ENCODE measurements at places on chromosomes 16 and 17. TPM values are rescaled to one million over a fixed set of nuclear protein-coding genes. Genes with fewer than 3 reads are reported as not detected.

Gene CIAO2B
- 76.0 TPM for total RNA-seq

Gene KRTAP4-12
- total RNA-seq = not detected

Gene GRN
- 98.6 TPM for total RNA-seq

Gene TSC2
- 55.1 TPM for total RNA-seq

Gene HS3ST3B1
- total RNA-seq = 21.2 TPM

Gene NACA2
- not detected for total RNA-seq

Gene MAPT
- total RNA-seq = 1.4 TPM

Gene CD79B
- total RNA-seq = 1.6 TPM

Gene WFDC1
- total RNA-seq = not detected

Gene IL34
- not detected for total RNA-seq

Gene GNG13
- total RNA-seq = not detected

Gene ARL6IP1
- 777 TPM for total RNA-seq

Gene CCDC200
- not detected for total RNA-seq

Gene ZNF287
- total RNA-seq = 14.5 TPM

Gene KDM6B
- 6.8 TPM for total RNA-seq

Gene LRRC75A
- total RNA-seq = 7.2 TPM

Gene CEMP1
- not detected for total RNA-seq

Gene TGFB1I1
- not detected for total RNA-seq

Gene CHST6
- 6.2 TPM for total RNA-seq

Gene PARD6A
- total RNA-seq = 2.7 TPM

Gene TBC1D28
- not detected for total RNA-seq

Gene SLC5A10
- total RNA-seq = not detected

Gene CES5A
- not detected for total RNA-seq

Gene FOXC2
- not detected for total RNA-seq

Measured in neural progenitor cell (in vitro differentiated cells).